ENCODE measurements at places on chromosomes 7 and 10. TPM values are rescaled to one million over a fixed set of nuclear protein-coding genes. Genes with fewer than 3 reads are reported as not detected.

- H3K27me3 ChIP-seq = no peaks in the 10 kb centered on the region
- no peaks in the 10 kb centered on the region for H3K36me3 ChIP-seq
- H3K4me3 ChIP-seq = no peak overlapping the region
Observed at GRCh38 chr7:70926666-70927065, 205.3 kb upstream of the GALNT17 start.

- H3K4me3 ChIP-seq = no peak overlapping the region
- no peak for DNase-seq
- H3K36me3 ChIP-seq = no peaks in the 10 kb centered on the region
- no peaks in the 10 kb centered on the region for H3K27me3 ChIP-seq
- H3K27ac ChIP-seq = no peak overlapping the region
- H3K4me1 ChIP-seq = no peaks in the 10 kb centered on the region
Observed at GRCh38 chr7:86863452-86863851, 196.0 kb downstream of the ELAPOR2 start.

DNA sequence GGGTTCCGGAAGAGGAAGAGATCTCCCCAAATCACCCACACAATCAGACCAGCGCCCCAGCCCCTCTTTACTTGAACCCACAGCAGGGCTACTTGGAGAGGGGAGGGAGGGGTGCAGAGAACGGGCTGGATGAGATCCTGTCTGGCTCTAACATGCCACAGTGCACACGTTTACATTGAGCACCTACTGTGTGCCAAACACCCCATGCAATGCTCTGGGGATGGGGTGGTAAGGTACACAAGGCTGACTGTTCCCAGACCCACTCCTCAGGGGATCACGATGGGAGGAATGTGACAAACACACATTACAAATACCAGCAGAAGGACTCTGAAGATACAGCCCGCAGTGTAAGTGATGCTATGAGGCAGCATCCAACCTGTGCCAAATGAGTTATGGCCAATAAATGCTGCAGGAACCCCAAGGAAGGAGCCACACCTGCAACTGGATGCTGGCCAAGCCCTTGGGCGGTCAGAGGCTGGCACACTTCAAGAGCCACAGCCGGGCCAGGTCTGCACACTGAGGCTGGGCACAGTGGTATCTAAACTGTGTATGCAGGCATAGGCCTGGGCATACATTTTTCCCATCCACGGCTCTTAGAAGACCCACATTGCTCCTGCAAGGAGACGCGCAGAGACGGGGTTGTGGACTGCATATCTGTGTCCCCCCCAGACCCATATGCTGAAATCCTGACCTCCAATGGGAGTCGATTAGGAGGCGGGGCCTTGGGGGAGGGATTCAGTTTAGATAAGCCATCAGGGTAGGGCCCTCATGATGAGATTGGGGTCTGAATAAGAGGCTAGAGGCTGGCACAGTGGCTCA is 6.4 kb downstream of the SPOCK2 start:
- H3K36me3 ChIP-seq = no peaks in the 10 kb centered on the region
- H3K27me3 ChIP-seq = no peaks in the 10 kb centered on the region
- H3K27ac ChIP-seq = no peak overlapping the region
- DNase-seq = no peak

DNA sequence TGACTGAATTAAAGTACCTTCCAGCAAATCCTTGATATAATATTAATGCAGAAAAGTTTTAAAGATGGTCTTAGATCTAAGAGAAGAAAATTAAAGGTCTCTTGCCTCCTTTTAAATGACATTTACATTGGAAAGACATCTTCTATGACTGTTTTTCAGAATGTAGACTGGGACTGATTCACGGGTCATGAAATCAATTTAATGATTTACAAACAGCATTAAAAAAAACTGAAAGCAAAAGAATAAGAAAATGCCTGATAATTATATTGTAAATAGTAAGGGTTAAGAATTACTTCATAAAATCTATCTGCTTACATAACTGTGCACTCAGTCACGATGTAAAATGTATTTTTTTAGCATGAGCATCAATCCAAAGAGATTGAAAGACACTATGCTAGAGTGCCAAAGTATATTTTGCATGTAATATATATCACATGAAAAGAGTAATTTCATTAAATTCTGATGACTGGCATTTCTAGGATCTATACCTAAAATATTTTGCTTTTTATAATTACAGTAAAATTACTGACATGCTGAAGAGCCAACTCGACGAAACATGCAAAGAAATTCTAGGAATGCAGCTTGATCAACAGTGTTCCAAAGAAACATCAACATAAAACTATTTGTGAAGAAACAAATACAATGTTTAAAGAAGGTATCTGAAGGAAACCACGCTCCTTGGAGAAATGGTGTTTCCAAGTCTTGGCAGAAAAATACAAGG is 35.1 kb downstream of the RTKN2 start:
- no peaks in the 10 kb centered on the region for H3K4me1 ChIP-seq
- DNase-seq = no peak
- no peaks in the 10 kb centered on the region for H3K36me3 ChIP-seq
- H3K4me3 ChIP-seq = no peak overlapping the region
- H3K27me3 ChIP-seq = no peaks in the 10 kb centered on the region
- H3K27ac ChIP-seq = no peak overlapping the region

The CDC14C gene
- not detected for total RNA-seq

- DNase-seq = no peak
- no peak overlapping the region for H3K4me3 ChIP-seq
- H3K27me3 ChIP-seq = no peaks in the 10 kb centered on the region
- no peak overlapping the region for H3K27ac ChIP-seq
- H3K36me3 ChIP-seq = no peaks in the 10 kb centered on the region
Observed at GRCh38 chr10:70892631-70893030, 4.3 kb upstream of the PCBD1 start.

DNA sequence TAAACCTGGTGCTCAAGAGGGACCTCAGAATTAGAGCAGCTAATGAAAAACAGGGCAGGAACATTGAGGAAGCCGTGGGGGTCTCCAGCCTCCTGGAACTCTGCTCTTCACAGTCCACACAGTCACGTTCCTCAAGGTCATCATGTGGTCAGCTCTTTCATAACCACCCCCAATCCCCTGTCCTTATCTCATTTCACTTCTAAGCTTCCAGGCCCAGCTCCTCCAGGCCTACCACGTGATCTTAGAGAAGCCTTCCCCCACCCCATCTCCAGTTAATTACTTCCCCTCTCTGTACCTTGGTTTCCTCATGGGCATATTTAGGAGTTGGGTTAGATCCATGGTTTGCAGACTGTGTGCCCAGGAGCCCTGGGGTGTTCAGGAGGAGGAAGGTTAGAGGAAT is 106.4 kb upstream of the TCF7L2 start:
- no peak for DNase-seq
- H3K4me3 ChIP-seq = no peak overlapping the region
- H3K36me3 ChIP-seq = no peaks in the 10 kb centered on the region
- no peaks in the 10 kb centered on the region for H3K27me3 ChIP-seq
- H3K4me1 ChIP-seq = no peaks in the 10 kb centered on the region

DNA sequence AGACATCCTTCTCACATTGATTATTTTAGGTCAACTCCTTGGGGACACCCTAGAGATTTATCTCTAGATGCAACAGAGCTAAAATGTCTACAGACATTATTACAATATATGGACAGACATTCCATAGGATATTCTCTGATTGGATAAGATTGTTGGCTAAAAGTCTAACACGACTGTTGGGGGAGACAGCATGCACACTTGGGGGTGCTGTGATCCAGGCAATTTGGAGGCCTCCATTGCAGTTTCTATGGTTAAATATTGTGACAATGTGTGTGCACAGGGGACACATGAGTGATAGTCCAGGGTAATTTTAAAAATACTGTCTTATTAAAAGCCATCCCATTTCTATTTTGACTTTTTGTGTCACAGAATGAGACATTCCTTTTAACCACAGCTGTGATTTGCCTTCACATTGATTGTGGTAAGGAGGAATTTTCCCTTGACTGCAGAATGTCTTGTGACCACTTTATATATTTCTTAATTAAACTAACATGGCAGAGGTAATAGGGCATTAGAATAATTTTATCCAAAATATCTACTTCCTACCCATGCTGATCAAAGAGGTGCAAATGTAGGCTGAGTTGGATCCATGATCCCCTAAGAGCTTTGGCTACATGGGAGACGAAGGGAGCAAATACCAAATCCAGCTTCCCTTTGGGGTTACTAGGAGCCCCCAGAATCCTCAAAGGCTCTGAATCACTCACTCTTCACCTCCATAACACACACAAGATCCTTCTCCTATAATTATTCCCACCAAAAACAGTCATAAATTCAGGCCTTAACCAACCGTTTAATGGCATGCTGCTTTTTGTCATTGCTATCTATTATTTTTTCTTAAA is 7.3 kb downstream of the TFPI2 start:
- DNase-seq = no peak
- H3K4me3 ChIP-seq = no peak overlapping the region
- no peak overlapping the region for H3K27ac ChIP-seq

DNA sequence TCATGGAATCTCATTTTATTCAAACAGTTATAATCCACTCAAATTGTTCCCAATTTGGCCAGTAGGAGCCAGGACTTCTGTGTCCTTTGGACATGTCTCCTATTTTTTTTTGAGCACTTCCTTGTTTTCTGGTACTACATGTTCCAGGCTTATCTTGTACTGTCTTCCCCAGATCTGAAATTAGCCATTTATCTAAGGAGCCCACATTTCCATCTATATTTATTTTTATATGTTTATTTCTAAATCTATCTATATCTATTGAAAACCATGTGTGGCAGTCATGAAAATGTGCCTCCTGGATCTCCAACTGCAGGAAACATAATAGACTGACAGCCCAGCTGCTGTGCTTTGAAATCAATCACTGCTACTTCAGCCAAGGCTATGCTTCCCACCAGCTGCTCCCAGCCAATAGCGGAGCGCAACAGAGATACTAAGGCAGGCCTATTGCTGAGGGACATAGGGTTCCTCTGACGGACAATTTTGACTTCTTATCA is 147.1 kb downstream of the LRRC4 start:
- H3K27ac ChIP-seq = no peak overlapping the region
- H3K27me3 ChIP-seq = no peaks in the 10 kb centered on the region
- no peak for DNase-seq
- H3K4me3 ChIP-seq = no peak overlapping the region
- H3K4me1 ChIP-seq = peaks cover 15% of the 10 kb centered on the region

- DNase-seq = no peak
- H3K4me1 ChIP-seq = no peaks in the 10 kb centered on the region
- no peak overlapping the region for H3K4me3 ChIP-seq
- no peaks in the 10 kb centered on the region for H3K36me3 ChIP-seq
Observed at GRCh38 chr10:93150289-93150688, 76.6 kb downstream of the CYP26A1 start.

- DNase-seq = no peak
- no peak overlapping the region for H3K27ac ChIP-seq
- H3K27me3 ChIP-seq = no peaks in the 10 kb centered on the region
- no peak overlapping the region for H3K4me3 ChIP-seq
- no peaks in the 10 kb centered on the region for H3K4me1 ChIP-seq
- no peaks in the 10 kb centered on the region for H3K36me3 ChIP-seq
Observed at GRCh38 chr7:129066290-129067131, 11.6 kb upstream of the TNPO3 start.

GRCh38 chr7:115683093-115683492 is 347.5 kb downstream of the TFEC start:
- no peaks in the 10 kb centered on the region for H3K4me1 ChIP-seq
- no peak overlapping the region for H3K4me3 ChIP-seq
- no peaks in the 10 kb centered on the region for H3K36me3 ChIP-seq
- H3K27ac ChIP-seq = no peak overlapping the region

DNA sequence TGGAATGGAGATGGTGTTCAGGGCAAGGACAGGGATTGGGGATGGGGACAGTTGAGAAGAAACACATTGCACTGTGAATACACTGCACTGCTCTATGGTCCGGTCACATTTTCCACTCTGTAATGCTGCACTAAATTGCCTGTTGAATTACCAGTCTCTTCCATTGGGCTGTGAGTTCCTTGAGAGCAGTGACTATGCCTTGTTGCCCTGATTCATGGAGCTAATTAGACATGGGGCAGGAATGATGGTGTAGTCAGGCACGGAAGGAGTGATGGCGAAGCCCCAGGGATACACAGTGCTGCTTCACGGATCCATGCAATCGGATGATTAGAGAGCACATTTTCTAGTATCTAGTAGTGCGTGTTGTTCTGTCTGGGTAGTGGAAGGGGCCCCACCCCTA is 25.4 kb upstream of the GPAM start:
- H3K4me3 ChIP-seq = no peak overlapping the region
- peak overlapping the region; percentile 19 for H3K27ac ChIP-seq
- no peaks in the 10 kb centered on the region for H3K36me3 ChIP-seq
- peaks cover 7% of the 10 kb centered on the region for H3K4me1 ChIP-seq
- no peaks in the 10 kb centered on the region for H3K27me3 ChIP-seq

- H3K36me3 ChIP-seq = no peaks in the 10 kb centered on the region
- H3K4me3 ChIP-seq = no peak overlapping the region
- H3K4me1 ChIP-seq = no peaks in the 10 kb centered on the region
- H3K27ac ChIP-seq = no peak overlapping the region
- H3K27me3 ChIP-seq = no peaks in the 10 kb centered on the region
Observed at GRCh38 chr10:15296701-15297100, 74.4 kb downstream of the FAM171A1 start.

Measured in aorta (tissue), 5 donors.